ENCODE measurements at places on chromosomes 12 and 14. TPM values are rescaled to one million over a fixed set of nuclear protein-coding genes. Genes with fewer than 3 reads are reported as not detected.

The BCL11B gene
- total RNA-seq: 0.58 TPM

- H3K4me1 ChIP-seq: no peaks in the 10 kb centered on the region
- H3K36me3 ChIP-seq: no peaks in the 10 kb centered on the region
- DNase-seq: no peak
- no peaks in the 10 kb centered on the region for H3K27me3 ChIP-seq
- no peak overlapping the region for H3K27ac ChIP-seq
Observed at GRCh38 chr12:32230613-32230993, 124.0 kb downstream of the BICD1 start.

DNA sequence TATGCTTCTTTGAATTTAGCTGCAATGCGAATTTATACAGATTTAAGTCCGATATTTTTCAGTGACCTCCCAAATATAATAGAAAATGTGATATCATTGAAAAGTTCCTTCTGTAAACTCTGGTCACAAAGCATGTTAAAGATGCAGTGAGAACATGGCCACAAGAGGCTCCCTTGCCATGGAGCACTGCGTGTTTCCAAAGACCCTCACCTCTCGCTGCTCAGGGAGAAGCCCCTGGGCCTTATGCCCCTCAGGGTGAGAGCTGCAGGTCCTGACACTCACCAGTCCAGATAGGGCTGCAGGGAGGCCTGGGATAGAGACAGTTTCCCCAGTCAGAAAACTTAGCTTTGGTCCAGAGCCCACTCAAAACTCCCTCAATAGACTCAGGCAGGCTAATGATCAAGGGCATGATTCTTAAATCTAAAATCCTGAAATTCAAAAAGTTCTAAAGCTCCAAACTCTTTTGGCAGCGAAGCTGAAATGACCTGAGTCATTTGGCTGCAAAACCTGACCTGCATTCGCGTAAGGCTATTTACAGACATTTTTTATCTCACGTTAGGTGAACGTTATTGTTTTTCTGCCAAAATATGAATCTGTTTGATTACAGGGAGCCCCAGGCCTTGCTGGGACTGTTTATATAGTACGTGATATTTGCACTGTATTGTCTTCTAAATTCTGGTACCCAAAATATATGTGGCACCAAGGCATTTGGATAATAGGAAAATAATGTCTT, 67.8 kb downstream of the CAPZA3 start:
- no peak overlapping the region for H3K27ac ChIP-seq
- no peaks in the 10 kb centered on the region for H3K4me1 ChIP-seq
- no peak for DNase-seq
- H3K4me3 ChIP-seq: no peak overlapping the region
- no peaks in the 10 kb centered on the region for H3K36me3 ChIP-seq
- no peaks in the 10 kb centered on the region for H3K27me3 ChIP-seq

GRCh38 chr14:97057238-97058073, 260.3 kb downstream of the VRK1 start:
- H3K4me3 ChIP-seq: no peak overlapping the region
- H3K4me1 ChIP-seq: no peaks in the 10 kb centered on the region
- DNase-seq: no peak

DNA sequence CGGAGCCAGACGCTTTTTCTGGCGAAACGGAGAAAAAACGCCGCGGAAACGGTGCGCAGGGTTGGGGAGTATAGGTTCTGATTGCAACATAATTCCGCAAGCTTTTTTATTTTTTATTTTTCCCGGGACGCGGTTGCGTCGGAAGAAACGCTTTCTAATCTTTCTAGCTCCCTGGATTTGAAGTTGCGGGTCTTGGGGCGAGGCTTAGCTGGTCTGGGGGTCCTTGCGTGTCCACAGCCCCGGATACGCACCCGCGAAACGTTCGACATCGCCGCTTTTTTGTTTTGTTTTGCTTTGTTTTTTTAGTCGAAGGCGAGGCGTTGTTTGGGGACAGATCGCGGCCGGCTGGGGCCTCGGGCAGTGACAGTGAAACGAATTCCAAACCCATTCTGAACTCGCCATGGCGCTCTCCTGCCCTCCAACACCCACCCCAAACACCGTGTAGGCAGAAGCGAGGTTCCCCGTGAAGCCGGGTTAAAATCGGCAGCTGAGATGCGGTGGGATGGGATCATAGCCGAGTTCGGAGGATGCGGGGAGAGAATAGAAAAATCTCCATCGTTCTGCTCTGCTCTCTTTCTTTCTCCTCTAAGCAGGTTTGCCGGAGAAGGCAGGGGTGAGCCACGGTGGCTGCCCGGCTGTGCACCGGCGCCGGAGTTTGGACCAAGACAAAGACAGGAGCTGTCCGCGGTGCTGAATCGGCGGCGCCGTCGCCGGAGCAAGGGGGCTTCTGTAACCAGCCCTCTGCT, 8.1 kb upstream of the LHX5 start:
- no peaks in the 10 kb centered on the region for H3K4me1 ChIP-seq
- no peaks in the 10 kb centered on the region for H3K36me3 ChIP-seq
- DNase-seq: no peak
- H3K27me3 ChIP-seq: no peaks in the 10 kb centered on the region
- H3K27ac ChIP-seq: no peak overlapping the region

DNA sequence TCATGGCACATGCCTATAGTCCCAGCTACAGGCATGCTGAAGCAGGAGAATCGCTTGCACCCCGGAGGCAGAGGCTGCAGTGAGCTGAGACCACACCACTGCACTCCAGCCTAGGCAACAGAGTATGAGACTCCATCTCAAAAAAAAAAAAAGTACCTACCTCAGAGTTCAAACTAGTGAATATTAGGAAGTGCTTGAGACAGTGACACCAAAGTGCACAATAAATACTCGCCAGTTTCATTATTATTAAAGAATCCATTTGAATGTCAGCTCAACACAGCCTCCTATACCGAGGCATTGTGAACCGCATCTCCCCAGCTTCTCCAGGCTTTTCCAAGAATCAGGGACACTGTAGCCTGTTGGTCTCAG, 5.0 kb downstream of the GAPDH start:
- H3K4me1 ChIP-seq: no peaks in the 10 kb centered on the region
- H3K36me3 ChIP-seq: peaks cover 4% of the 10 kb centered on the region
- H3K27me3 ChIP-seq: no peaks in the 10 kb centered on the region
- DNase-seq: no peak
- no peak overlapping the region for H3K4me3 ChIP-seq

GRCh38 chr12:89392391-89392790, 40.1 kb upstream of the DUSP6 start:
- DNase-seq: no peak
- no peak overlapping the region for H3K4me3 ChIP-seq
- no peaks in the 10 kb centered on the region for H3K27me3 ChIP-seq
- H3K4me1 ChIP-seq: no peaks in the 10 kb centered on the region
- no peak overlapping the region for H3K27ac ChIP-seq

- no peak overlapping the region for H3K27ac ChIP-seq
- no peak overlapping the region for H3K4me3 ChIP-seq
- DNase-seq: no peak
- H3K4me1 ChIP-seq: peaks cover 2% of the 10 kb centered on the region
- peaks cover 1% of the 10 kb centered on the region for H3K27me3 ChIP-seq
Observed at GRCh38 chr14:38138473-38139138, 69.1 kb upstream of the SSTR1 start.

- no peaks in the 10 kb centered on the region for H3K27me3 ChIP-seq
- no peak overlapping the region for H3K4me3 ChIP-seq
- DNase-seq: no peak
- no peaks in the 10 kb centered on the region for H3K4me1 ChIP-seq
Observed at GRCh38 chr14:103343164-103343879, 9.3 kb downstream of the EIF5 start.

- DNase-seq: no peak
- no peaks in the 10 kb centered on the region for H3K4me1 ChIP-seq
- H3K4me3 ChIP-seq: no peak overlapping the region
- no peak overlapping the region for H3K27ac ChIP-seq
- H3K27me3 ChIP-seq: no peaks in the 10 kb centered on the region
Observed at GRCh38 chr12:111976291-111976690, 36.7 kb downstream of the TMEM116 start.
